ENCODE measurements at places on chromosomes 7 and 10. TPM values are rescaled to one million over a fixed set of nuclear protein-coding genes. Genes with fewer than 3 reads are reported as not detected.

RASSF4 gene
- 0.52 TPM for total RNA-seq

DNA sequence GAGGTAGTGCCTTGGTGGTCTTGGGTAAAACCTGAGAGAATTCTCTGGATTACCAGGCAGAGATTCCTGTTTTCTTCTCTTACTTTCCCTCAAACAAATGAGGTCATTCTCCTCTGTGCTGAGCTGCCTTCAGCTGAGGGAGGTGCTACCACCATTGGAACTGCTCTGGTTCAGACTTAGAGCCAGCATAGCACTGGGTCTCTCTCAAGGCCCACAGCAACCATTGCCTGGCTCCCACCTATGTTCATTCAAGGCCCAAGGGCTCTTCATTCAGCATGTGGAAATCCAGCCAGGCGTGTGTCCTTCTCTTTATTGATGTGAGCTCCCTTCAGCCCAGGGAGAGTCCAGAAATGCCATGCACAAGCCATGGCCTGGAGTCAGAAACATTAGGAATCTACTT, 261.1 kb downstream of the NRG3 start:
- H3K4me1 ChIP-seq, result no peaks in the 10 kb centered on the region
- H3K4me3 ChIP-seq, result no peak overlapping the region
- H3K27me3 ChIP-seq, result no peaks in the 10 kb centered on the region
- DNase-seq, result no peak
- H3K27ac ChIP-seq, result no peak overlapping the region

DNA sequence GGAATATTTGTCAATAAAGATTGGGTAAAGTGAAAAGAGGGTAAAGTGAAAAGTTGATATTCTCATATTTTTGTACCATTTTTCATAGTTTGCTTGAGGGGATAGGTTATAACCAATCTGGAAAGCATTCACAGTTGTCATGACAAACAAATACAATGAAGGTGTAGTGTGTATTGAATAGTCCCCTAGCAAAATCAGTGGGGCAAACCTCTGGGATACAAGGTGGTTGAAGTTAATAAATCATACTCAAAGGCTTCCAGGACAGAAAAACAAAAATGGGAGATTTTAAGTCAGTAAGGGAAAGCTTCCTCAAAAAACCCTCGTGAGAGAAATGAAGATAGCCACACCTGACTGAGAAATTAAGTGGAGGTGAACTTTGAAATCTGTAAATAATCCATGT, 39.4 kb downstream of the PHTF2 start:
- no peak overlapping the region for H3K27ac ChIP-seq
- no peak overlapping the region for H3K4me3 ChIP-seq
- H3K27me3 ChIP-seq, result no peaks in the 10 kb centered on the region
- no peak for DNase-seq
- H3K36me3 ChIP-seq, result peaks cover 20% of the 10 kb centered on the region
- peaks cover 25% of the 10 kb centered on the region for H3K4me1 ChIP-seq

ZC3HAV1L gene
- 14.9 TPM for total RNA-seq

C10orf67 gene
- not detected for total RNA-seq

OPN4 gene
- total RNA-seq, result not detected

ACTL6B gene
- total RNA-seq, result not detected

DNA sequence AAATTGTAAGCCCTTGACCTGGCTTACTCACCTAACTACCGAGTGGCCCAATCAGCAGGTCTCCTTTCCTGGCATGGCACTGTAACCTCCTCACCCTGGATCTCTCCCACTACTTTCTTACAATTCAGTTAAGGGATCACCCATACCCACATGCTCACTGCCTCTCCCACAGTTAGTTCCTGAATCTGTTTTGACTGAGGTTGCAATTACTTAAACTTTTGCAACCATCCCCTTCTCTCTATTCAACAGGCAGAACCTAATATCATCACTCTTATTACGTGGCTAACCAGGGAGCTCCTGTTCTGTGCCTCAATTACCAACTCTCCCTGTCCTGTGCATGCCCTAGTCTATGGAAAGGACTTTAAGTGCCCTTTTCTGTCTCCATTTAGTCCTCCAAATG, 84.2 kb upstream of the IKZF1 start:
- H3K27me3 ChIP-seq, result no peaks in the 10 kb centered on the region
- no peak overlapping the region for H3K4me3 ChIP-seq
- peaks cover 45% of the 10 kb centered on the region for H3K4me1 ChIP-seq
- peaks cover 41% of the 10 kb centered on the region for H3K36me3 ChIP-seq
- DNase-seq, result no peak

- no peaks in the 10 kb centered on the region for H3K36me3 ChIP-seq
- H3K4me3 ChIP-seq, result no peak overlapping the region
- no peaks in the 10 kb centered on the region for H3K4me1 ChIP-seq
Measured at GRCh38 chr7:97430006-97430405, 301.9 kb upstream of the TAC1 start.

LHPP gene
- 24.2 TPM for total RNA-seq

DNA sequence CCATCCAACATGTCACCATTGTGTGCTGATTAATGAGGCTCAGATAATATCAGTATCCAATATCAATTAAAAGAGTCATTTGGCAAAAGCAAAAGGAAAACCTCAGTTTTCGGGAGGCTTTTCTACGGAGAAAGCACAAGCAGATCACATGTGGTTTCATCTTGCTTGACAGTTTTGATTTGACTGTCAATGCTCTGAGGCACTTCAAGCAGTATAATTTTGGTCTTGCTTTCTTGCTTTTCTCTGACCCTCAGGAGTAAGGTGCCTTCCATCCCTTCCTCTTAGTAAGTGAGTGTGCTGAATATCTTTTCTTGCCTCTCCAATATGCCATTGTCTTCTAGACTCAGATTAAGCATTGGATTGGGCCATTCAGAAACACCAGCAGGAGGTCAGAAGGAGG, 115.5 kb upstream of the CALCR start:
- H3K27me3 ChIP-seq, result no peaks in the 10 kb centered on the region
- H3K4me1 ChIP-seq, result no peaks in the 10 kb centered on the region
- no peak overlapping the region for H3K27ac ChIP-seq
- H3K36me3 ChIP-seq, result no peaks in the 10 kb centered on the region

DNA sequence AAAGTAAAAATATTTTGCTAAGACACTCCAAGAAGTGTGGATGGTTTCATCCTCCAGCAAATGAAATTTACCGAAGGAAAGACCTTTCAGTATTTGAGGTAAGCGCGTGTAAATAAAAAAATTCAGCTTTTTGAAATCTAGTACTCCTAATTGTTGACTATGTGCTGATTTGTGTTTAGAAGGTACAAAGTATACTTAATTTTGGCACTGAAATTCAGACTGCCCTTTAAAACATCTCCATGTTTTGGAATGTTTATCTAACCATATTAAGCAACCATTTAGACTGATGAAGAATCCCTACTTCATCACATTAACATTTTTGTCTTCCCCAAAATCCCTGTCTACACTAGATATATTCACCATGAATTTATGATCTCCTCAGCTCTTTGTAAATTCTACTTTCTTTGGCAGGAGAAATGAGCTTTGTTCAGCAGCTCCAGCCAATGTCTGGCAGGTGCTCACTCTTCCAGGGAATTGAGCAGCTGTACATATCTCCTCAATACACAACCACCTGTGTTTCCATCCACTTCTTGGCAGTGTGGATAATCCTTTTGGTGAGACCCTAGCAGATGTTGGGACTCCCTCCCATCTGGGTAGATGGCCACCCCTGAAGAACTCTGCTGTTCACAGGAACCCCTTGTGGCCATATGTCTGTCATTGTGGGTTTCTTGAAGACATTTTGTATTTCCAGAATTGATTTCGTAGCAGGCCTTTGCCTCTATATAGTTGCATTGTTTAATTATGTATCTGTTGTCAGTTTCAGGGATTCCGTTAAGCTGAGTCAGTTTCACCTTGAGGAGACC, 129.4 kb upstream of the SAMD8 start:
- peaks cover 19% of the 10 kb centered on the region for H3K4me1 ChIP-seq
- no peaks in the 10 kb centered on the region for H3K27me3 ChIP-seq
- H3K4me3 ChIP-seq, result no peak overlapping the region
- no peak overlapping the region for H3K27ac ChIP-seq
- no peak for DNase-seq
- H3K36me3 ChIP-seq, result peaks cover 61% of the 10 kb centered on the region

- no peak overlapping the region for H3K27ac ChIP-seq
- no peaks in the 10 kb centered on the region for H3K36me3 ChIP-seq
- H3K4me1 ChIP-seq, result no peaks in the 10 kb centered on the region
- H3K4me3 ChIP-seq, result no peak overlapping the region
- H3K27me3 ChIP-seq, result no peaks in the 10 kb centered on the region
- DNase-seq, result no peak
Measured at GRCh38 chr7:155169498-155170065, 99.5 kb downstream of the HTR5A start.

Measured in activated CD4-positive, alpha-beta T cell treated with anti-CD3 and anti-CD28 coated beads, Interleukin-2, amount 10 ng/mL, durations not matched to agents 7 days and 5 days (primary cell).